Nephron progenitor cell (in vitro differentiated cells): ENCODE measurements at places on chromosomes 13 and 19.

GRCh38 chr19:1776606-1777147 lies 23.4 kb downstream of the ONECUT3 start:
- DNase-seq, result no peak

DNA sequence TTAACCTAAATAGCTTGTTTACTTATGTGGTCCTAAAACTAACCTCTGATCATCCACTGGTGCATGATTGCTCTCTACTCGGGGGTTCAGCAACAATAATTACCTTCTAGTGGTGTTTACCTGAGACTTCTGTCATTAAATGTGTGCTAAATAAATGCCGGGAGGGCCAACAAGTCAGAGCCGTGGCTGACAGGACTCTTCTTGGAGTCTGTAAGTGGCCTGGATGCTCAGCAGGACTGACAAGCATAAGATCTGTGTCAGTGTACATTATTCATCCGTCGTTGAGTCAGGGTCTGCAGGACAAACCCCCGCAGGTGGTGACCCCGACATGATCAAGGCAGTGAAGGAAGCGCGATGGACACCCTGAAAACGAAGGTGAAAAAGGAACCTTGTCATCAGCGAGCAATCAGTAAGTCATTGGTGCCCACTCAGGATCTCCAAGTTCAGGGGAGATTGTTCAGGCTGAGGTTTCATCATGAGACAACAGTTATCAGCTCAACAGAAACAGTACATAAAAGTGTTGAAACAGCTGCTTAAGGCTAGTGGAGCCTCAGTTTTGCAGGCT lies 1466.9 kb downstream of the UQCRFS1 start:
- DNase-seq, result no peak

GRCh38 chr13:112071723-112072533 lies 5.0 kb downstream of the SOX1 start:
- peak; percentile 30 for DNase-seq

DNA sequence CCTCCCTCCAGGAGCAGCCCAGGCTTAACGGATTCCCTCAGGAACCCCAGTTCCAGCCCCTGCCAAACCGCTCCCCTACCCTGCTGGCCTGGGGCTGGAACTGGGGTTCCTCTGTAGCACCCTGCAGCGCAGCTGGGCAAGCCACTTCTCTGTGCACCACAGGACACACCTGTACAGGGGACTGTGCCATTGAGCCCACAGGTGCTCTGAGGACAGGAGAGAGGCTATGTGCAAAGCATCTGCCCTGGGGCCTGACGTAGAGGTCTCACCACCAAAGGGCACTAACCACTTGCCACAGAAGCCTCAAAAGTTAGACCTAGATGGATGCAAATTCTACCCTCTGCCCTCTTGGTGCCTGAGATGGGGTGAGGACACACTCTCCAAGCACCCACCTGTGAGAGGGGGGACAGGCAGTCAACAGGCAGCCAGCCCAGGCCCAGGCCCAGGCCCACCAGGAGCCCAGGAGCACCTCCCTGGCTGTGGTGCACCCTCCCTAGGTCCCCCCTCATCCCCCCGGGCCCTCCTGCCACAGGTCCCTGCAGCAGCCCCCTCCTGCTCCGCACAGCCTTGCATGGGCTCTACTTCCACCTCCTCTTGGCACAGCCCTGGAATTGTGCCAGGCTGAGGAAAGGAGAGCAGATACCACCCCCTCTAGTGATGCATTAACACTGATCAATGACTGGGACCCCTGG lies 27.6 kb upstream of the SLC35E1 start:
- no peak for DNase-seq
